ENCODE measurements at places on chromosomes 7 and 10. TPM values are rescaled to one million over a fixed set of nuclear protein-coding genes. Genes with fewer than 3 reads are reported as not detected.

Gene C10orf62
- not detected for total RNA-seq

Gene AOAH
- not detected for total RNA-seq

Gene ASAH2
- total RNA-seq: 0.39 TPM

DNA sequence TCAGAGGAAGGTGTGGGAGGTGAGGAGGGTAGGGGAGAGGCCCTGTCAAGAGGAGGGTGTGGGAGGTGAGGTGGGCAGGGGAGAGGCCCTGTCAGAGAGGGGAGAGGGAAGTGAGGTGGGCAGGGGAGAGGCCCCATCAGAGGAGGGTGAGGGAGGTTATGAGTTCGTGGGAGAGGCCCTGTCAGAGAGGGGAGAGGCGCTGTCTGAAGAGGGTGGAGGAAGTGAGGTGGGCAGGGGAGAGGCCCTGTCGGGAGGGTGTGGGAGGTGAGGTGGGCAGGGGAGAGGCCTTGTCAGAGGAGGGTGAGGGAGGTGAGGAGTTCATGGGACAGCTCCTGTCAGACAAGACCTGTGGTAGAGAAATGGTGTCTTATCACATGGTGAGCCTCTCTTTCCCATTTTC, 74.4 kb downstream of the INPP5A start:
- no peak for DNase-seq

Gene FBXL15
- 5.3 TPM for total RNA-seq

GRCh38 chr7:91330866-91331265, 66.6 kb downstream of the FZD1 start:
- DNase-seq: no peak

DNA sequence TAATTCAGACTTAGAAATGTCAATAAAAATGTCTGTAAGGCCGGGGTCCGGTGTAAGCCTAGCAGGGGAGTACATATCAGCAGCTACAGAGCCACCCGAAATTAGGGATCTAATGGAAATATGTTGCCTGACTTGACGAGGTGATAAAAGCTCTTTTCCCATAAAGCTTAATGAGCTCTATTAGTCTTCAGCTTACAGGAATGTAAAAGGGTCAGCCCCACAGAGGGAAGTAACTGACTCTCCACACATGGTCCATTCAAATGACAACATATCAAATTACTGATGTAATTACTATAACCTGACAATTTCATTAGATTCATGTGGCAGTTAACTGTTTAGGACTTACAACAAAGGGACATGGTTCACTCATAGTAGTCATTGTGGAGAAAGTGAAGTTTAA, 62.3 kb downstream of the ATE1 start:
- no peak for DNase-seq

Measured in RPMI7951 (cell line).